GM23338 (cell line): ENCODE measurements at places on chromosomes 2 and 18. TPM values are rescaled to one million over a fixed set of nuclear protein-coding genes. Genes with fewer than 3 reads are reported as not detected.

GRCh38 chr2:189854940-189855339, 70.7 kb downstream of the PMS1 start:
- peaks cover 21% of the 10 kb centered on the region for H3K4me1 ChIP-seq
- no peak overlapping the region for H3K4me3 ChIP-seq
- H3K36me3 ChIP-seq = no peaks in the 10 kb centered on the region
- no peaks in the 10 kb centered on the region for H3K27me3 ChIP-seq

- H3K27me3 ChIP-seq = no peaks in the 10 kb centered on the region
- peaks cover 23% of the 10 kb centered on the region for H3K4me1 ChIP-seq
- H3K36me3 ChIP-seq = no peaks in the 10 kb centered on the region
Observed at GRCh38 chr2:207334624-207335371, 169.1 kb upstream of the KLF7 start.

DNA sequence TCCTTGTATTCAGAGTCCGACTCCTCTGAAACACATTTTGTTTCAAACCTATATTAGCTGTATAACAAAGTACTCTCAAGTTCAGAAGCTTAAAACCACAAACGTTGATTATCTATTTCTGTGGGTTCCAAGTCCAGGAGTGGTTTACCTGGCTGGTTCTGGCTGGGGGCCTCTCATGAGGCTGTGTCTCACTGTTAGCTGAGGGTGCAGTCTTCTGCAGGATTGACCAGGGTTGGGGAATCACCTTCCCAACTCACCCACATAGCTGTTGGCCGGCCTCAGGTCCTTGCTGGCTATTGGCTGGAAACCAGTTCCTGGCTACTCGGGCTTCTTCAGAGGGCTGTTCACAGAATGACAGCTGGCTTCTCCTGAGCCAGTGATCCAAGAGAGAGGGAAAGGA, 18.0 kb upstream of the ATIC start:
- DNase-seq = no peak
- no peaks in the 10 kb centered on the region for H3K27me3 ChIP-seq
- H3K4me1 ChIP-seq = no peaks in the 10 kb centered on the region

DNA sequence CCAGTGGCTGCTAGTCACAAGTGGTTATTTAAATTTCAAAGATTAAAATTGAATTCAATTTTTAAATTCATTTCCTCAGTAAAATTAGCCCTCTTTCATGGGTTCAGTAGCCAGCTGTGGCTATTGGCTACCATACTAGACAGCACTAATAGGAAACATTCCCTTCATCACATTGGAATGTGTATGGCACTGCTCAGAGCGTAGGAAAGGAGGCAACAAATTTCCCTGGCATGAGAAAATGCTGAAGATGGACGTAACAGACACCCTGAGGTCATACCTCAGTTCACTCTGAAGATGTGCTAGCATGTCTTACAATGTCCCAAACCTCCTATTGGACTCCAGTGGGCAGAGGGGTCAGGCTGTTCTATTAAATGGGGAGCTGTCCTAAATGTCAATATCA, 96.4 kb downstream of the C1QL2 start:
- no peak overlapping the region for H3K27ac ChIP-seq
- no peaks in the 10 kb centered on the region for H3K27me3 ChIP-seq
- no peaks in the 10 kb centered on the region for H3K4me1 ChIP-seq
- H3K4me3 ChIP-seq = no peak overlapping the region

GRCh38 chr2:15747603-15748471, 156.2 kb downstream of the DDX1 start:
- H3K27me3 ChIP-seq = no peaks in the 10 kb centered on the region
- H3K4me3 ChIP-seq = 0 out of 2 replicates have a peak overlapping the region, but pooled peaks have one; percentile 23
- H3K27ac ChIP-seq = peak overlapping the region; percentile 45

- H3K4me3 ChIP-seq = no peak overlapping the region
- no peaks in the 10 kb centered on the region for H3K36me3 ChIP-seq
- no peak for DNase-seq
Observed at GRCh38 chr2:39881494-39881893, 102.4 kb upstream of the THUMPD2 start.

GRCh38 chr2:133599211-133599803, 31.0 kb upstream of the NCKAP5 start:
- 0 out of 2 replicates have a peak, but pooled peaks cover 5% of the 10 kb centered on the region for H3K4me1 ChIP-seq
- no peak overlapping the region for H3K27ac ChIP-seq
- DNase-seq = no peak

GRCh38 chr18:23658285-23658684, 4.4 kb downstream of the ANKRD29 start:
- H3K27ac ChIP-seq = no peak overlapping the region
- no peak overlapping the region for H3K4me3 ChIP-seq
- H3K36me3 ChIP-seq = no peaks in the 10 kb centered on the region
- no peak for DNase-seq

DNA sequence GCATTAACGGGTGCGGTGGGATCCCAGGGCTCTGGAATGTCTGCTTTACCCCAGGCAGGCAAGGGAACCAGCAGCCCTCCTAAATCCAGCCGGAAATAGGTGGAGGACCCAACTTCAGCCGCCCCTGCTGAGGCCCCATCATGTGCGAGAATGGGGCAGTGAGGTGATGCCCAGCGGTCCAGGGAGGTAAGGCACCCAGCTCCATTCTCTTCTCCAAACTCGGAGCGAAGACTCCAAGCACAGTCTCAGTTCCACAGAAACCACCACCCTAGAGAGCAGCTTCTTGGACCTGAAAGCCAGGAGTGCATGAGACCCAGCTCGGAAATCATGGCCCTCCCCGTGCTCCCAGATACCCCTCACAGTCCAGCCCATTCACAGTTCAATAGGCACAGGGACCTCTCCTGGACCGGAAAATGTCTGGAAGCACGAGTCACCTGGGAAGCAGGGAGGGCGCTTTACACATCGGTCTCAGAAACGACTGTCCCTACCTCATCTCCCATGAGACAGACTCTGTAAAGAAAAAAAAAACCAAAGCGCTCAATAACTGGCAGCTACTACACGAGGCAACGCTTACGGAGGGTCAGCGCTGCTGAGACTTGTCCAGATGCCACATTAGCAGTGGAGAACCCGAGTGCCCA, 2.0 kb downstream of the SDC1 start:
- peak overlapping the region; percentile 85 for H3K4me3 ChIP-seq
- no peak for DNase-seq
- H3K4me1 ChIP-seq = peaks cover 21% of the 10 kb centered on the region
- peaks cover 5% of the 10 kb centered on the region; the same call in 1 of the 2 replicates for H3K27me3 ChIP-seq

DNA sequence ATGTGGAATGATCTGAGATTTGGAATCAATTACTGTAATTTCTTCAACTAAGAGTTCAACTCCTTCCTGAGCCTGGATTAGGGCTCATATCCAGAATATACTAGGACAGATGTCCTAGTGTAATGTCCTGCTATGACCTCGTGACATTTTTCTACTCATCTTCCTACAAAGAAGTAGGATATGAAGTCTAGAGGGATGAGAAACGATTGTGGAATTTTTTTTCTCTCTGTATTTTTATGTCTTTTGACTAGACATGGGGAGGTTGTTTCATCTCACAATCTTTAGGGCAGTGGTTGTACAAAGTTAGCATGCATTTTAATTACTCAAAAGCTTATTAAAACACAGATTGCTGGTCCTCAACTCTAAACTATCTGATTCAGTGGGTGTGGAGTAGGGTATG, 203.0 kb downstream of the PARD3B start:
- no peaks in the 10 kb centered on the region for H3K27me3 ChIP-seq
- no peaks in the 10 kb centered on the region for H3K4me1 ChIP-seq
- no peaks in the 10 kb centered on the region for H3K36me3 ChIP-seq
- no peak overlapping the region for H3K27ac ChIP-seq
- no peak for DNase-seq

GRCh38 chr2:189997016-189997415, 65.5 kb downstream of the MSTN start:
- H3K27ac ChIP-seq = no peak overlapping the region
- 0 out of 2 replicates have a peak, but pooled peaks cover 13% of the 10 kb centered on the region for H3K36me3 ChIP-seq
- H3K4me1 ChIP-seq = no peaks in the 10 kb centered on the region
- H3K27me3 ChIP-seq = no peaks in the 10 kb centered on the region

GRCh38 chr2:216057688-216058193, 23.9 kb downstream of the PECR start:
- no peaks in the 10 kb centered on the region for H3K36me3 ChIP-seq
- H3K4me1 ChIP-seq = 0 out of 2 replicates have a peak, but pooled peaks cover 3% of the 10 kb centered on the region
- no peaks in the 10 kb centered on the region for H3K27me3 ChIP-seq
- peak; percentile 30 for DNase-seq

DNA sequence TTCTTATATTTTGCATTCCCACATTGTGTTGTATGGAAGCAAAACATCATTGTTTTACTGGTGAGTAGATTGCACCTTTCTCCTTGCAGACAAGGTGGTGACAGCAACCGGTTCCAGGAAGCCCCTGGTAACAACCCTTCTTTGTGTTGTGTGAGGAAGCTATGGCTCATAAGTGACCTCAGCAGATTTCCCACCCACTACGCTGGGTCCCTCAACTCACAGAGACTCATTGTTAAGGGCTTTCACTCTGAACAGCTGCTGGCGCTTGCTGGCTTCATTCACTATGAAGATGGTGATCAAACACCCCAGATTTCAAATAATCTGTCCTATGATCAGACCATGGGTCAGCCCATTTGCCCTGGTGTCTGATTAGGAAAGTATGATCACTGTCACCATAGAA, 53.4 kb downstream of the WIPF1 start:
- H3K27ac ChIP-seq = no peak overlapping the region
- H3K36me3 ChIP-seq = no peaks in the 10 kb centered on the region
- H3K27me3 ChIP-seq = no peaks in the 10 kb centered on the region
- DNase-seq = no peak
- H3K4me3 ChIP-seq = no peak overlapping the region

- peak; percentile 10 for DNase-seq
- H3K4me1 ChIP-seq = no peaks in the 10 kb centered on the region
- no peaks in the 10 kb centered on the region for H3K27me3 ChIP-seq
Observed at GRCh38 chr2:2234398-2235195, 96.5 kb downstream of the MYT1L start.

The HOXD11 gene
- total RNA-seq = not detected in 2 replicates

The IL36A gene
- total RNA-seq = not detected in 2 replicates

The SLC19A3 gene
- 9.1 and 12.0 TPM in 2 replicates for total RNA-seq

The TNFAIP6 gene
- 2.9 and 3.2 TPM in 2 replicates for total RNA-seq

The THUMPD2 gene
- total RNA-seq = 16.1 and 19.5 TPM in 2 replicates

The PNKD gene
- 28.2 and 36.0 TPM in 2 replicates for total RNA-seq
